ENCODE measurements at places on chromosomes 7 and 10. TPM values are rescaled to one million over a fixed set of nuclear protein-coding genes. Genes with fewer than 3 reads are reported as not detected.

Gene CLCN1
- not detected for total RNA-seq

Gene NUTM2E
- total RNA-seq: 0.21 TPM

Gene LIPM
- 0.34 TPM for total RNA-seq

Gene UPK3B
- 1.4 TPM for total RNA-seq

Gene GTF2IRD1
- 35.3 TPM for total RNA-seq

Gene PLPP4
- 0.34 TPM for total RNA-seq

Data from nasal cavity respiratory epithelium epithelial cell of viscerocranial mucosa (primary cell).